ENCODE measurements at places on chromosomes 3 and 15.

- no peak for DNase-seq
These were observed 202.9 kb upstream of the CTNNB1 start for GRCh38 chr3:40996382-40996781.

DNA sequence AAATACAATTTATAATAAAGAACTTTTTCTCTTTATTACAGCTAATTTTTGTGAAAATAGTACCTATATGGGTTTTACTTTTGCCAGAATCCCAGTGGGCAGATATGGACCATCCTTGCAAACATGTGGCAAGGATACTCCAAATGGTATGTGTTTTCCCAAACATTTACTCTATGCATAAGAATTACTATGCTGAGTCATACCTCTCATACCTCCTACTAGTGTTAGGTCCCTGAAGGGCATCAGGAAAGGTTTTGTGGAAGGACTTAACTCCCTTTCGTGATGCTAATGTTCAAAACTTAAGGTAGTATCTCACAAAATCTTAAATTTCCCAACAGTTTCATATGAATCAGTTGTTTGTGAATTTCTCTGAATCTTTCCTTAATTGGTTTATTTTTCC lies 21.3 kb downstream of the ADGRG7 start:
- DNase-seq: no peak

DNA sequence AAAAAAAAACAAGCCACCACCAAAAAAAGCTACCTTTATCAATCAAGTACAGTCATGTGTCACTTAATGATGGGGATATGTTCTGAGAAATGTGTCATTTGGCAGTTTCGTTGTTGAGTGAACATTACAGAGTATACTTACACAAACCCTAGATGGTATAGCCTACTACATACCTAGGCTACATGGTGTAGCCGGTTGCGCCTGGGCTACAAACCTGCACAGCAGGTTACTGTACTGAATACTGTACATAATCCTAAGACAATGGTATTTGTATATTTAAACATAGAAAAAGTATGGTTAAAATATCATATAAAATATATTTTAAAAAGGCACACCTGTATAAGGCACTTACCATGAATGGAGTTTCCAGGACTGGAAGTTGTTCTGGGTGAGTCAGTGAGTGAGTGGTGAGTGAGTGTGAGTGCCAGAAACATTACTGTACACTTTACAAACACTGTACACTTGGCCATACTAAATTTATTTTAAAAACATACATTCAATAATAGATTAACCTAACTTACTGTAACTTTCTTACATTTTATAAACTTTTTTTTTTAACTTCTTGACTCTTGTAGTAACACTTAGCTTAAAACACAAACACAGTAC lies 25.9 kb upstream of the JMJD7 start:
- peak; percentile 81 for DNase-seq

DNA sequence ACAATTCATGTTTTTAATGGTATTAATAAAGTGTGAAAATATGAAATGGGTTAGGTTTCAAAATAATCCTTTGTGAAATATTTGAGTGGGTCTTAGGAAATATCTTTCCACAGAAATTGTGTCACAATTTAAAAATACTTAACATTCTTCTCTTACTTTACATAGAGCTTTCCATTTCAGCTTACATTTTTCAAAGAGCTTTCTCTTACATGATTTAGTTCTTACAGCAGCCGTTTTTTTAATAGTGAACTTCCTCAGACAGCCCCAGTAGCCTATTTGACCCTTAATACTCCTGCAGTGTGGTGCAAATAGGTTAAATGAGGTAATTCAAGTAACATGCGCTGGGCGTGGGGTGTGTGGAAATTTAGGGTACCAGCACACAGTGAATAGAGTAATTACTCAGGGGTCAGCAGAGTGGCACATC lies 21.8 kb downstream of the P2RY12 start:
- no peak for DNase-seq

- no peak for DNase-seq
These were observed 8.7 kb downstream of the HACD2 start for GRCh38 chr3:123576122-123576521.

Data from OCI-LY7 (cell line).